ENCODE measurements at places on chromosomes 5 and 9. TPM values are rescaled to one million over a fixed set of nuclear protein-coding genes. Genes with fewer than 3 reads are reported as not detected.

Gene SOHLH1
- total RNA-seq, result not detected

Gene ZNG1F
- 1.8 TPM for total RNA-seq

Gene ORM1
- 2.8 TPM for total RNA-seq

Gene PTRH1
- total RNA-seq, result 7.9 TPM

Gene ITGA2
- 0.71 TPM for total RNA-seq

Gene ZBED3
- total RNA-seq, result 3.8 TPM

- H3K27me3 ChIP-seq, result no peaks in the 10 kb centered on the region
- no peak overlapping the region for H3K4me3 ChIP-seq
- no peak overlapping the region for H3K27ac ChIP-seq
- no peak for DNase-seq
- H3K4me1 ChIP-seq, result peaks cover 22% of the 10 kb centered on the region
- no peaks in the 10 kb centered on the region for H3K36me3 ChIP-seq
These were observed 96.5 kb downstream of the DAPK1 start for GRCh38 chr9:87594194-87594593.

GRCh38 chr5:151022511-151023018, 2.2 kb downstream of the GPX3 start:
- H3K4me3 ChIP-seq, result peak overlapping the region; percentile 98
- DNase-seq, result no peak
- peaks cover 71% of the 10 kb centered on the region for H3K4me1 ChIP-seq
- no peaks in the 10 kb centered on the region for H3K27me3 ChIP-seq
- H3K27ac ChIP-seq, result peak overlapping the region; percentile 96

DNA sequence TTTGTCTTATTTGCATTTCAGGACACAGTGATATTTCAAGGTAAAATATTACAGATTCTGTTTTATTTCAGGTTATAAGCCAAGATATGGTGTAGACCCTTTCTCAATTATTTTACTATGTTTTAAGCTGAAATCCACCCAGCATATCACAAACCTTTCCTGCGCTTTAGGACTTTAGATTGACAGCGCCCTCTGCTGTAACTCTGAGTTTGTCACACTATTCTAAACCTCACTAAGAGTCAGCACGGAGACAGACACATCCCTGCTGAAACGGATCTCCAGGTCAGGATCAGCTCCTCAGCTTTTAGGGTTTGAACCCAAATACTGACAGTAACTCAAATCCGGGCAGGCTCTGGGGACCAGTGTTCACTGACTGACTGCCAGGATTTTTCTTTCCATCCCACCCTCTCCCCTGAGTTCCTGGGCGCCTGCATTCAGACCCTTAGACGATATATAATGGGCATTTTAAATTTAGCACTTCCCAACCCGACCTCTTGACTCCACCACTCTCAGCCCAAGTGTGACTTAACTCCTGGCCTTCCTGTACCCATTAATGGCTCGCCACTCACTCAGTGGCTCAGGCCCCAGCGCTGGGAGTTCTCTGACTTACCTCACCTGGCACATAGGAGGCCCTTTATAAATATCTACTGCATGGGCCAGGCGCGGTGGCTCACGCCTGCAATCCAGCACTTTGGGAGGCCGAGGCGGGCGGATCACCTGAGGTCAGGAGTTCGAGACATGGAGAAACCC, 33.5 kb downstream of the TLX3 start:
- H3K27me3 ChIP-seq, result no peaks in the 10 kb centered on the region
- H3K36me3 ChIP-seq, result no peaks in the 10 kb centered on the region
- no peak for DNase-seq
- H3K4me1 ChIP-seq, result no peaks in the 10 kb centered on the region
- H3K4me3 ChIP-seq, result no peak overlapping the region
- no peak overlapping the region for H3K27ac ChIP-seq

DNA sequence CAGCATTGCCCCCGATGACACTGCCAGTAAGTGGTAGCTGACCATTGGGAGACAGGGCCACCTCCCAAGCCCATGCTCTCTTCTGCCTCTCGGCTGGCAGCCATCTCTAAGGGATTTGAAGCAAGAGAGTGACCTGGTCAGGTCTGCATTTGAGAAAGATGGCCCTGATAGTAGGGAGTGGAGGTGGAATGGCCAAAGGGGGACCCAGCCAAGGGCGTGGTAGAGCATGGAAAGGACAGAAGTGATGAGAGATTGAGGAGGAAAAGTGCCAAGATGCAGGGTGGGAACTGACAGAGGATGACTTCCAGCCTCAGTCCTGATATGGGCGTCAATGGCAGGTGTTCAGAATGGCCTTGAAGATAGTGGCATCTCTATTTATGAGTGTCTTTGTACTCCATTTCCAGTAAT, 9.0 kb downstream of the ABL1 start:
- no peaks in the 10 kb centered on the region for H3K27me3 ChIP-seq
- H3K36me3 ChIP-seq, result no peaks in the 10 kb centered on the region
- H3K4me3 ChIP-seq, result no peak overlapping the region
- peaks cover 81% of the 10 kb centered on the region for H3K4me1 ChIP-seq

DNA sequence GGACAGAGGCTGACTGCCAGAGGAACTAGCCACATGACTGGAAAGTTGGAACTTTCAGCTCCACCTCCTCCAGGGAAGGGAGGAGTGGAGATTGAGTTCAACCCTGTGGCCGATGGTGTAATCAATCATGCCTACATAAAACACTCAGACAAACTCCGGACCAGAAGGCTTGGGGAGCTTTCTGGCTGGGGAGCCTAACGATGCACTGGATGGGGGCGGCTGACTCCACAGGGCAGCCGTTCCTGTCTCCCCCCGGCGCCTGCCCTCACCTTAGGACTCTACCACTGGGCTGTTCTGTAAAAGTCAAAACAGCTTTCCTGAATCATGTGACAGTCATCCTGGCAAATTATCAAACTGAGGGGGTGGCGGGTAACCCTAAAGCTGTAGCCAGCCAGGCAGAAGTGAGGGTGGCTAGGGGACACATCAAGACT, 58.0 kb downstream of the GOLM1 start:
- H3K27ac ChIP-seq, result no peak overlapping the region
- H3K4me1 ChIP-seq, result no peaks in the 10 kb centered on the region
- H3K36me3 ChIP-seq, result no peaks in the 10 kb centered on the region
- H3K4me3 ChIP-seq, result no peak overlapping the region
- H3K27me3 ChIP-seq, result no peaks in the 10 kb centered on the region

DNA sequence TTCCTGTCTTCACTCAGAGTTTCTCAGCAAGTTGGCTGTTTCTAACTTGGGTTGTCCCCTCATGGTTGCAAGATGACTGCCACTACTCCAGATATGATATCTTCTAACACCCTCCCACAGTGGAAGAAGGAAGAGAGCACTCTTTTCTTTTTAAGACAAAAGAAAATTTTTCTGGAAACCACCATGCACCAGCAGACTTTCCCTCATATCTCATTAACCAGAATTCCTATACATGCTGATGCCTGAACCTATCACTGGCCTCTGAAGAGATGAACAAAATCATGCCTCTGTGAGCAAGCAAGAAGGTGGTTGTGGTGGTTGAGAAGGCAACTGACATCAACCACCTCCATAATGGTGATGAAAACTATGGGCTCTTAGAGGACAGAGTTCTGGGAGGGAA, 56.8 kb downstream of the FEM1C start:
- H3K4me1 ChIP-seq, result no peaks in the 10 kb centered on the region
- H3K27me3 ChIP-seq, result no peaks in the 10 kb centered on the region
- no peak overlapping the region for H3K27ac ChIP-seq
- DNase-seq, result no peak
- H3K36me3 ChIP-seq, result no peaks in the 10 kb centered on the region

Data from psoas muscle (tissue), 8 donors.